ENCODE measurements at places on chromosomes 1 and 21.

DNA sequence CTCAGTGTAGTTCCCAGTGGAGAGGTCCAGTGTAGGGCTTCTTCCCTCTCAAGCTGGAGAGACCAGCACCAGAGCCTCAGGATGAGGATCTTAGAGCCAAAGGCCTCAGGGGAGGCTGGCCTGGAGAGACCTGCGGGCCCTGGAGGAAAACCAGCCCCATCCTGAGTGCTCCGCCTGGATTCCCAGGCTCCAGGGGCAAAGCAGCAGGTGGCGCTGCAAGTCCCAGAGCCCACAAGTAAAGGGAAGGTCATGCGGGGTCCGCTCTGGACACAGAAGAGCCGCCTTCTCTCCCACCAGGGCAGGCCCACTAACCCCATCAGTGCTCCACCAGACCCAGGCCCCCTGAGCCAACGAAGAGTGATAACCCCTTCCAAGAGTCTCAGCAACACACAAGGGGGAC, 22.7 kb downstream of the PGBD5 start:
- DNase-seq = no peak

- DNase-seq = no peak
Measured at GRCh38 chr1:101216623-101217022, 20.2 kb upstream of the S1PR1 start.

DNA sequence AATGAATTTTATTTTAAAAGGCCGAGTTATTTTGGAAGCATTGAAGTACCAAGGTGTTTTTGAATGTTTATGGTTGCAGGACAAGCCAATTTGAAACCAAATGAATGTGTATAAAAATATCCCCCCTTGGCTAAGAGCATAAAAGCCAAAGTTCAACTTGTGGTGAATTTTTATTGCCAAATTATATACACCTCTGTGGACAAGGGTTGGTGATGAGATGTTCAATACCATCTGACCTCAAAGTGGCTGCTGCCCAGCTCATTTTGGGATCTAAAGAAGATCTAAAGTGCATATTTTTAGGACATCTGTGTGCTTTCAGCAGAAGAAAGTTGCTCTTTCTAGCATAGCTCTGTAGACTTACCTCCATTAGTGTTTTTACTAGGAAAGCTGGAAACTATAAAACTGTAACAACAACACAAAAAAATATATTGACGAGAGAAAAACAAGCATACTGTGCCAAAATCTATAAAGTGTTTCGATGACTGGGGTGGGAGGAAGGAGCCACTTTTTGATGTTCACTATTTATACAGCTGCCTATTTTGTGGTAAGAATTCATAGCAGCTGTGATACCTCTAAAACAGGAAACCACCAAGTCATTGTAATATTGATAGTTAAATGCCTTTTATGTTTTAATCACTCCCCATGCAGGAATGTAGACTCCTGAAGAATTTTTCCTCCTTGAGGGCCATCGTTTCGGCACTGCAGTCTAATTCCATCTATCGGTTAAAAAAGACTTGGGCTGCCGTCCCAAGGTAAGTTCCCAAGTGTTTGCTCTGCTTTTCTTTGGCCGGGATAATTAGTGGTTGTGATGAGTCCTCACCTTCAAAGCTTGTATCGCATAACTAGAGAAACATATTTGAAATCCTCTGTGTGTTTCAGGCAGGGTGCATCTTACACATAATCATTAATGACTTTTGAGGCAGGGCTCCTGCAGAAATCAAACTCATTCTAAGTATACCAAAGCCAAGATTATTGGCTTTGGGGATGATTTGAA, 83.2 kb downstream of the RGL1 start:
- DNase-seq = peak; percentile 22

- DNase-seq = no peak
Measured at GRCh38 chr1:22216210-22216883, 73.5 kb upstream of the WNT4 start.

DNA sequence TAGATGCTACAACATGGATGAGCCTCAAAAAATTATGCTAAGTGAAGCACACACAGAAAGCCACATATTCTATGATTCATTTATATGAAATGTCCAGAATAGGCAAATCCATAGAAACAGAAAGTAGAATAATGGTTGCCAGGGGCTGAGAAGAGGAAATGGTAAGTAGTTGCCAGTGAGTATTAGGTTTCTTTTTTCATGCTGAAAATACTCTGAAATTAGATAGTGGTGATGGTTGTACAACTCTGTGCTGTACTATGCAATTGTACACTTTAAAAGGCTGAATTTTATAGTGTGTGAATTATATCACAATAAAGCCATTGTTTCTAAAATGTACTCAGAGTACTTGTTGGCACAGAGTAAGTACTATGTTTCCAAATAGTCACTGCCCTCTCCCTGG, 15.5 kb upstream of the GFI1 start:
- DNase-seq = no peak

- DNase-seq = no peak
Measured at GRCh38 chr1:244614113-244614836, 38.7 kb upstream of the DESI2 start.

GRCh38 chr1:54975356-54976108, 4.9 kb upstream of the TMEM61 start:
- DNase-seq = no peak

DNA sequence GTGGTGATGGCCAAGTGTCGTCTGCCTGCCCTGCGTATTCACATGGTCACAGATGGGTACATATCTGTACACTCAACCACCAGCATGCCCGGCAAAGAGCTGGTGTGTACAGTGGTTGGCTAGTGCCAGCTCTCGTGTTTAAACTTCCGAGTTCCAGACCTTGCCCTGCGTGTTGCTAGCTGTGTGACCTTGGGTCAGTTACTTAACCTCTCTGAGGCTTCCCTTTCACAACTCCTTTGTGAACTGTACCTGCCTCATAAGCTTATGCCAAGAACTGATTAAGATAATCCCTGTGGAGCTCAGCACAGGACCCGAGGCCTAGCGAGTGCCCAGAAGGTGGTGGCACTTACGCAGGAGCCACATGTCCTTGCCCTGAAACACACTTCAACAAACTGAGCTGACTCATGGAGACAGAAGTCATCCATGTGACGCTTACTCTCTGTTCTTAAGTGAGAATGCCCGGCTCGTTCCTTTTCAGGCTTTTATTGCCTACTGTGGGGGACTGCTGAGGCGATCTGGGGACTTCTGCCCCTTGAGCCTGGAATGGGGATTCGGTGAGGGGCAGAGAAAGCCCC, 55.4 kb downstream of the ALPL start:
- DNase-seq = no peak

- no peak for DNase-seq
Measured at GRCh38 chr1:245999697-246000637, 507.1 kb downstream of the SMYD3 start.

All from GM04504 (cell line).